ENCODE measurements at places on chromosomes 7 and 10.

- no peaks in the 10 kb centered on the region for H3K27me3 ChIP-seq
- no peak overlapping the region for H3K4me3 ChIP-seq
- H3K36me3 ChIP-seq: no peaks in the 10 kb centered on the region
- no peaks in the 10 kb centered on the region for H3K4me1 ChIP-seq
These were observed 59.0 kb upstream of the LRRN3 start for GRCh38 chr7:111031916-111032315.

DNA sequence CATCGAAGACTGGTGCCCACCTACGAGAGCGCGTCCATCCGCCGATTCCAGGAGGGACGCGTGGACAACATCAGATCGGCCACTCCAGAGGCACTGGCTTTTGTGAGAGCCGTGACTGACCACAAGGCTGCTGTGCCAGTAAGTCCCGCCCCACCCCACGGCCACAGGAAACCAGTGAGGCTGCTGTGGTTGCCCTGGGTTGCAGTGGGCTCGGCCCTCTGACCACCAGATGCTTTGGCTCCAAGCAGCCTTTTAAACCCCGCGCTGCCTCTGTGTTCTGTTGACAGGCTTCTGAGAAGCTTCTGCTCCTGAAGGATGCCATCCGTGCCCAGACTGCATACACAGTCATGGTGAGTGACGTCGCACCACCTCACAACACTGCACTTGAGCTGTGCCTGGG is 24.4 kb upstream of the C10orf53 start:
- no peaks in the 10 kb centered on the region for H3K27me3 ChIP-seq
- no peak for DNase-seq
- no peak overlapping the region for H3K27ac ChIP-seq
- H3K4me1 ChIP-seq: no peaks in the 10 kb centered on the region
- no peak overlapping the region for H3K4me3 ChIP-seq

DNA sequence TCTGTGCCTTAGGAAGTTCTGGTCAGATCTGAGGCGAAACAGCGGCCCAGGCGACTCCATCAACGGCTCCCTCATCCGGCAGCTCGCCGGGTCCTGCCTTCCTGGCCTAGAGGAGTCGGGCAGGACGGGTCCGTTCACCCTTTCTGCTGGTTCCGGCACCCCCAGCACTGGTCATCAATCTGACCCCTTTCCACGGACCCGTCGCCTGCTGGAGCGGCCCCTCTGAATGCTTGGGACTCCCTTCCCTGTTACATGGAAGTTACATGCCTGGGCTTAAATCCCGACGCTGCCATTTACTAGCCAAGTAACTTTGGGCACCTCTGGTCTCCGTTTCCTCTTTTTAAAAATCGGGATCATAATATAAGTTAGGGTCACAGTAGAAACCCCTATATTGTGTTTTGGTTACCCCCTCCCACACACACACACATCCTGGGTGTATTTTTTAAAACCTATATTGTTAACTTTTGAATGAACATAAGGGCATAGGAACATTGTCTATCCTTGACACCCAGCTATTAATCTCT is 607 bp upstream of the GGCT start:
- no peaks in the 10 kb centered on the region for H3K27me3 ChIP-seq
- peak overlapping the region; percentile 77 for H3K27ac ChIP-seq
- H3K4me3 ChIP-seq: peak overlapping the region; percentile 62

- no peak for DNase-seq
- no peaks in the 10 kb centered on the region for H3K36me3 ChIP-seq
- H3K4me1 ChIP-seq: no peaks in the 10 kb centered on the region
- peak overlapping the region; percentile 42 for H3K4me3 ChIP-seq
- no peak overlapping the region for H3K27ac ChIP-seq
- peaks cover 3% of the 10 kb centered on the region for H3K27me3 ChIP-seq
These were observed 882 bp downstream of the DLX6 start for GRCh38 chr7:97006055-97006815.

Measured in pancreas (tissue), 10 donors.